ENCODE measurements at places on chromosomes 2 and 18.

DNA sequence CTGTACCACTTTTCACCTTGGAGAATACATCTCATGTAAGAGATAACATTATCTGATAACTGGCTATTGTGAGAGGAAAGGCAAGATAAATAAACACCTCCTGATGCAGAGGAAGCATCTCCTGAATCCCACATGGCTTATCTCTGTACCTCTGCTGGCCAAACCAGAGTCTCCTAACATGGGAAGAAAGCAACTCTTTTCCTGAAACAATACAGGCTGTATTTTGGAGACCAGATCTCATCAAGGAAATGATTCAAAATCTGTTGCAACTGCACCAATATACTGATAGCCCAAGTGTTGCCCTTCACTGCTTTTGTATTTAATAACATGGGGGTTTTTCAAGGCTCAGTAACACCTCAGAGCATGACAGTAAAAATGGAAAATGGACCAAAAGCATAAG, 106.9 kb downstream of the MREG start:
- no peak for DNase-seq

- DNase-seq: no peak
These were observed 219.8 kb upstream of the SPHKAP start for GRCh38 chr2:228401065-228401912.

- no peak for DNase-seq
These were observed 111.9 kb upstream of the TEX51 start for GRCh38 chr2:126786765-126787164.

- no peak for DNase-seq
These were observed 260.0 kb upstream of the NRXN1 start for GRCh38 chr2:51291762-51292551.

DNA sequence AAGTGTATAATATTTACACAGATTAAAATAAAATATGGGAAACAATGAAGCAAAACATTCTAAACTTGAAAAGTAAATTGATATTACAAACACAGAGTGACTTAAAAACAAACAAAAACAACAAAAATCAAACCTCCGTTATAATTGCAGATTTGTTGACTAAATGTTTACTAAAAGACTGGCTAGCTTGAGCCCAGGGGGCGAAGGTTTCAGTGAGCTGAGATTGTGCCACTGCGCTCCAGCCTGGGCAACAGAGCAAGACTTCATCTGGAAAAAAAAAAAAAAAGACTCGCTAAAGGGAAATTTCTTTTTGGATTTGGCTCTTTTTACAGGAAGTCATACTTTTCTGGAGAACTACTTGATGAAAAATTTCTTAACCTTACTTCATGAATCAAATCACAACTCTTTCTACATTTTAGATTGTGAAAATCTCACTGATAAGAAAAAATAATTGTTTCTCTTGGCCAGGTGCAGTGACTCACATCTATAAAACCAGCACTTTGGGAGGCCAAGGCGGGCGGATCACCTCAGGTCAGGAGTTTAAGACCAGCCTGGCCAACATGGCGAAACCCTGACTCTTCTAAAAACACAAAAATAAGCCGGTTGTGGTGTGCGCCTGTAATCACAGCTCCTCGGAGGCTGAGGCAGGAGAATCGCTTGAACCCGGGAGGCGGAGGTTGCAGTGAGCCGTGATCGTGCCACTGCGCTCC, 9.7 kb downstream of the TFPI start:
- DNase-seq: no peak

- DNase-seq: no peak
These were observed 1.5 kb upstream of the SPTBN1 start for GRCh38 chr2:54454548-54455130.

- no peak for DNase-seq
These were observed 22.5 kb downstream of the GCFC2 start for GRCh38 chr2:75688196-75688595.

DNA sequence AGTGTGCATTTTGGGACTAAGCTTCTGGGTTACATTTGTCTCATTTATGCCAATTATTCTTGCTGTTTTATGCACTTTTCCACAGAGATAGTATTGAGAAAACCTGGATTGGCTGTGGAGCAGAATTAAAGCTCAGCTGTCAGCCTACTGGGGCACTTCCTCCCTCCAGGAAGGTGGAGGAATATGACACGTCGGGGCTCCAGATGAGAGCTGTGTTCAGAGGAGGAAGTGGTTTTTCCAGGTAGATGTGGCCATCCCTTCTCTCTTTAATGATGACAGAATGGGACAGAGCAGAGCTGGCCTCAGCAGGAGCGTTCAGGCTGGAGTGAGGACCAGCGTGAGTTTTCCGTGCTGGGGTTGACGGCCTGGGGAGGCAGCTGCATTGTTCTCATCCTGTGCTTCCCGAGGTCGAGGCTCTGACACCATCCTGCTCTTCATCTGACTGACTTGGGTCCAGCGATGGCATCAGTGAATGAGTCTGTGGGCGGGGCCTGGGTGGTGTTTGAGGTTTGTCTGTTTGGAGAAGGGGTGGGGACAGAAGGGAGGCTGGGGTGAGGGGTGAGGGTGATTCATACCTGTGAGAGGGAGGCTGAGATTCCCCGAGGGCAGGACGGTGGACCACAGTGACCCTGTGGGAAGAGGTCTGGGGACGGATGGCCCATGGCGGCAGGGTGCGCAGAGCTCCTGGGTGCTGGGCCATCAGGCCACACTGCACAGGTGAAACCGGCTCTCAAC, 207.0 kb downstream of the LDLRAD4 start:
- no peak for DNase-seq

DNA sequence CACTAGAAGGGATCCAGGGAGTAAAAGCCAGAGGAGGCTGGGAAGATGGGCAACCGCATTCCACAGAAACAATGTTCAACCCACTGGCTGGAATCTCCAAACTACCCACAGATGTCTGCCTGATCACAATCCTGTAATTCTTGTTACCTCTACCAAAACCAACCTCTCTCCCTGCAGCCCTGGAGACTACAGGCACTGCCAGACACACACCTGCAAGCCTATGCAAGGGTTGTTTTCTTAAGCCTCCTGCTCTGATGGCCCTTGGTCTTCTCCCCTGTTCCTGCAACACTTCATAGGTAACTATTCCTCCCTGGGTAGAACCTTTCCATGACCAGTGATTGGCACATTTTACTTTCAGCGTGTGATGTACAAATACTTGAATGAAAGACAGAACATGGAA, 21.9 kb downstream of the ST6GAL2 start:
- no peak for DNase-seq

DNA sequence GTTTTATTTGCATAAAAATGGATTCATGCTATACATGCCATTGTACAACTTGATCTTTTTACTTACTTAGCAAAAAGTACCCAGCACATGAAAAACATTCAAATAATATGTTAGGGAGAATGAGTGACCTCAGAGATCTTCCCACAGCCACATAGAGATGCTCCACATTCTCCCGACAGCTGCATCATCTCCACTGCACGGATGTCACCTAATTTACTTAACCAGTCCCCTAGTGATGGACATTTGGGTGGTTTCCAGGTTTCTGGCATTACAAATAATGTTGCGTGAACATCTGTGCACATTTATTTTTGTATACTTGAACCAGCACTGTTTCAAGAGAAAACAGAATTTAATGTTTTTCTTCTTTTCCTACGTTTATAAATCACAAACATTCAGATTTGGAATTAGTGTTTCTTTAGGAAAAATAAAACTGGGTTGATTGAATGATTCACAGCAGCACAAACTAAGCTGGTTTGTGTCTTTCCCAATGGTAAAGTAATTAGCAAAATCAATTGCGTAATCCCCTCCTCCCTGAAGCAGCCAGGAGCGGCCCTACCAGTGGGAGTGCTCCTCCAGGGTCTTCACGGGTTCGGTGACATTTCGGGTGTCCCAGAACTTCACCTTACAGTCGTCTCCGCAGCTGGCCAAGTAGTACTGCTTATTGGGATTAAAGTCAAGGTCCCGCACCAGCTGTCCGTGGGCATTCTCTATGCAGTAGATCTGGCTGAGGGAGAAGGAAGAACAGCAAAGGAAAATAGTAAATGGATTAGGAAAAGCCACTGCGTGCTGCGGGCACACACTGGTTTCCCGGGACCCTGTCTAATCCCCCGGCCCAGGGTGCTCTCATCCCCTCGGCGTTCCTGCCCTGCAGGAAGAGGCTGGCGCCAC, 183.9 kb downstream of the EIPR1 start:
- no peak for DNase-seq

Data from Right ventricle myocardium inferior (tissue), 1 donor.